Spleen (tissue), 13 donors: ENCODE measurements at places on chromosomes 1 and 21.

DNA sequence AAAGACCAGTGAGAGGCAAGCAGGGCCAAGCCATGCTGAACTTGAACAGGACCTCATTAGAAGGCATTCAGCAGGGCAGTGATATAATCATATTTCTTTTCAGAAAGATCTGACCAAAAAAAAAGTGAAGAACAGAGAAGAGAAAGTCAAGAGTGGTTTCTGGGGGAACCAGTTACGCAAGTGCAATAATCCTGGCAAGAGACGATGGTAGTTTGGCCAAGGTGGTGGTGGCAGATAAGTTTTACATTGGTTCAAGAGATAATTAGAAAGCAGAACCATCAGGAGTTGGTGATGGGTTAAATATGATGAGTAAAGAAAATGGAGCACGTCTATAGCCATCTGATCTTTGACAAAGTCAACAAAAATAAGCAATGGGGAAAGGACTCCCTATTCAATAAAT, 54.3 kb downstream of the ZSWIM5 start:
- no peak for DNase-seq

DNA sequence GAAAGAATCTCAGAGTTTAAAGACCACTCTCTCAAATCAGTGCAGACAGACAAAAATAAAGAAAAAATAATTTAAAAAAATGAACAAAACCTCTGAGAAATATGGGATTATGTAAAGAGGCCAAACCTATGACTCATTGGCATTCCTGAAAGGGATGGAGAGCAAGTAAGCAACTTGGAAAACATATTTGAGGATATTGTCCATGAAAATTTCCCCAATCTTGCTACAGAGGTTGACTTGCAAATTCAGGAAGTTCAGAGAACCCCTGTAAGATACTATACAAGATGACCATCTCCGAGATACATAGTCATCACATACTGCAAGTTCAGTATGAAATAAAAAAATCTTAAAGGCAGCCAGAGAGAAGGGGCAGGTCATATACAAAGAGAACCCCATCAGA, 43.7 kb upstream of the IVNS1ABP start:
- DNase-seq = no peak

GRCh38 chr1:93878501-93878888, 511 bp downstream of the DNTTIP2 start:
- DNase-seq = peak; percentile 91

GRCh38 chr1:41626146-41626545, 141.7 kb upstream of the EDN2 start:
- no peak for DNase-seq

DNA sequence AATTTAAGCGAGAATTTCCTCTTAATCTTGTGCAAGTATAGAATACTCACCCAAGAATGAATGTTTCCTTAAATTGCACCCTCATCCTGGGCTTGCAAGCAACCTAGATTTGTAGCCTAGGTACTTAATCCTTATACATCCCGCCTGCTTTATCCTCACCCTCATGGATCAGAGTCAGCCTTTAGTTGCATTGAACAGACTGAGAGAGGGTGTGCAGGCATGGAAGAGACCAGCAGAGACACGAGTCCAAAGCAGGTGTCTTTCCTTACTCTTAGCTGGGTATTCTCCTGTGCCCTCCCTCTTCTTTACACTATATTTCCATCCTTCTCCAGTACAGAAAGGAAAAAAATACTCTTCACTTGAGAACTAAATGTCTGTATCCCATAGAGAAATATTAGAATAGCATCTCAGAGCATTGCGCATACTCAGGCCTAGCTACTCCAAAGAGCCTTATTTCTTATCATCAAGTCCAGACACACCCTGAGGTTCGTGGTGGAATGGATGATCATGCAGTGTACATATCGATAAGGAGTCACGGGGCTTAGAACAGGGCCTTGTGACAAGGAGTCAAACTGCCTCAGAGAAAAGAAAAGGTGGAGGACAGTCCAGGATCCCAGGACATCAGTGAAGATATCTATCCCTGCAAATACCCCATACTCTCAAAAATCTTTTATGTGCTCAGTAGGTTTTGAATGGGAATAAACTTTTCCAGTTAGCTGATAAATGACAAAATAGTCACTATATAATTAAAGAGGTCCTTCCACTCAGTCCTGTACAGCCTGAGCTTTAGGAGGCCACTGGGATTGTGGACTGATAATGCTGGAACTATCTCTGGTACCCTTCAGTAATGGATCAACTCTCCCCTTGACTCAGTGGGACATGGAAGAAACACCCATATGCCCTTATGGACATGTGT, 297.9 kb downstream of the GRIK1 start:
- DNase-seq = no peak

GRCh38 chr1:203065986-203066385, 19.8 kb downstream of the MYOG start:
- DNase-seq = peak; percentile 1

- DNase-seq = no peak
Observed at GRCh38 chr1:76281306-76281705, 206.8 kb downstream of the ST6GALNAC3 start.

- DNase-seq = no peak
Observed at GRCh38 chr21:46243960-46244361, 15.4 kb upstream of the LSS start.

DNA sequence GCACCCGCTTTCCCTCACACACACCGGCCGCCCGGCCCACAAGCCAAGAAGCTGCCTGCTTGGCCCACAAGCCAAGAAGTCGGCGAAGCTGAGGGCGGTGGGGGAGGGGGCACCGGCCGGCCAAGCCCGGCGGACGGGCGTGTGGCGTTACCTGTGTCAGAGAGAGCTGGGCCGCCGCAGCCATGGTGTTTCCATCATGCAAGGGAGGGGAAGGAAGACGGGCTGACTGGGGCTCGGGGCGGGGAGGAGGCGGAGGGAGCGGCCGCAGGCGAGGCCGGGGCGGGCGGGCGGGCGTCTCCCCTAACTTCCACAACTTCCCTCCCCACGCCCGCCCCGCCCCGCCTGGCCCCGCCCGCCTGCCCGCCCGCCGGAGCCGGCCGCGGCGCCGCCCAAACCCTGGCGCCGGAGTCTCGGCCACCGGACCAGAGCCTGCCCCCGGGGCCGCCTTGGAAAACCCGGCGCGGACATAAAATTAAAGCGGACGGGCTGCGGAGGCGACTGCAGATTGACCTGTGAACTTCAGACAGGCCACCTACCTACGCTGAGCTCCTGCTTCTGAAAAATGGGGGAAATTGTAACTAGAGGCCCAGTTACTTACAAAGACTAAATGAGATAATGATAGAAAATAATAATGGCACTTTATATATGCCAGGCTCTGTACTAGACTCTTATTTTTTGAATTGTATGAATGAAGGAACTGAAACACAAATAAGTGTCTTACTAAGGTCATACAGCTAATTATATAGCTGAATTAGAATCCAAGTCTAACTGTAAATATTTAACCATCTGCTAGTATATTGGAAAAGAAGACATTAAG, at the start of gene EPS15:
Gene EPS15 (minus strand): TSS at position 219 of the 817 bp plus-strand sequence. CDS start 35 bp downstream, at position 184.
- DNase-seq = peak; percentile 98

GRCh38 chr1:225962440-225962975, 21.5 kb upstream of the LEFTY2 start:
- DNase-seq = peak; percentile 89

DNA sequence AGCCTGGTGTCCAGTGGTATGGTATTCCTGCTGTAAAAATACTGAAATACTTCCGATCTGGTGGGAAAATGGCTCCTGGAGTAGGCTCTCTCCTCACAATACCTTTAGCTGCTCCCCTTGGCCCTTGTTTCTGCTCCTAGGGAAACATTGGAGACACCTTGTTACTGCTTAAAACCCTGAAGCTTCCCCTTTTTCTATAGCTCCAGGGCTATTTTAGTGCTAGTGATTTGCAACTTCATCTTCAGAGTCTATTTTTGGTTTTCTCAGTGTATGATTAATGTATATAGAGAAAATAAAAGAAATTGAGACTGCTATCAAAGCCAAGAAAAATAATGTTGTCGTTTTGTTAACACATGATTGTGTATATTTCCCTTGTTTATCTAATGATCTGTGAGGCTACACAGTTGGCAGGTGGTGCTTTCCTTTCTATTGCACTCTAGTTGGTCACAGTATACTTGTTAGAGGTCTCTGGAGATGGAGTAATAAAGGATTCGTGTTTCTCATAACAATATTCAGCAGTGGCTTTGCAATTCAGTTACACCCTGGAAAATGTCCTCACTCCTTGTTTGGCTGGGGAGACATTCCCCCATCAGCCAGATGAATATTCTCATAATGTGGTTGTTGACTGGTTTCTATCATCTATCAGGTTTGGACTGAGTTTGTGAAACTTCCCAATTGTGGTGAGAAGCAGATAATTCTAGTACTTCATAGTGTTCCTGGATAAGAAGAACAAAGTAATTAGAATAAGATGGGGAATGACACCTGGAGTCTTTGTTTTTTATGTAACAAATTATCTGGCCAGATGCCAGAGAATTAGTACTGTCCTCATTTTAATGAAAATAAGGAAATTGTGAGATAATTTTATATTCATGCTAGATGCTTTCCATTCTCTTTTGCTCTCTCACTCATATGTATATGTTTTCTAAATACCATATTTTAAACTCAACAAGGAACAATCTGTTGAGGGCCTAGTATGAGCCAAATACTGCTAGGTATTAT, 44.8 kb upstream of the CACYBP start:
- no peak for DNase-seq

GRCh38 chr1:9715536-9716226, 64.2 kb downstream of the PIK3CD start:
- DNase-seq = peak; percentile 84

DNA sequence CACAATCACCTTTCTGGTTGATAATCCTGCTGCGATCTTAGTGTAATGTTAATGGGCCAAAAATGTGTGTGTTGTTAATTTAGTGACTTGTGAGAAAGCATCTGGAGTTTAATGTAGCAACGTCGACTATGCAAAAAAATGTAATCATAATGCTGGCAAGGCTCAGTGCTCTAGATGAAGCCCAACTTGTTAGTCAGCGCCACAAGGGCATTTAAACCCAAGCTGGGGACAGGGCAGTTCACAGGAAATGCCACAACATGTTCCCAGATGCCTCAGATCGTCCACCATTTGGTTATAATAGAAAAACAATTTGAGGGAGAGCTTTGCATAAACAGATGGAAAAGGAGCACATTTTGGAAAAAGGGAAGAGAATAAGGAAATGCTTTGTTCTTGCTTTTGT, 585.4 kb upstream of the PLXNA2 start:
- DNase-seq = no peak

- no peak for DNase-seq
Observed at GRCh38 chr1:109814223-109814622, 50.5 kb upstream of the EPS8L3 start.

- peak; percentile 19 for DNase-seq
Observed at GRCh38 chr21:41451753-41452676, 26.0 kb downstream of the MX1 start.

DNA sequence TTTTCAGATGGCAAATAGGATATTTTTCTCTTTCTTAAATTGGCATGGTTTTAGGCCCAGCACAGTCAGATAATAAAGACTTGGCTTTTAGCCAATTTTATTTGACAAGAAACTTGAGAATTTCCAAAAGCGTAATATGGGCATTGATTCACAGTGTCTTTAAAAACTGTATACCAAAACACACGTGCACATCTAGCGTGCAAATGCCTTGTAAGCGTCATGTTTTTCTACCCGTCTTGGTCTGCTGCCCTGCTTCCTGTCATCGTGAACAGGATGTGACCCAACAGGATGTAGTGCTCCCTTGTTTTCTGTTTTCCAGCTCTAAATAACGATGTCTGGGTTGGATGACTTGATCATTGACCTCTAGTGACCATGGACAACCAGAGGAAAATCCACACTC, 24.7 kb upstream of the SLC44A3 start:
- DNase-seq = no peak

GRCh38 chr1:232992227-232992626, 41.8 kb downstream of the NTPCR start:
- DNase-seq = no peak

DNA sequence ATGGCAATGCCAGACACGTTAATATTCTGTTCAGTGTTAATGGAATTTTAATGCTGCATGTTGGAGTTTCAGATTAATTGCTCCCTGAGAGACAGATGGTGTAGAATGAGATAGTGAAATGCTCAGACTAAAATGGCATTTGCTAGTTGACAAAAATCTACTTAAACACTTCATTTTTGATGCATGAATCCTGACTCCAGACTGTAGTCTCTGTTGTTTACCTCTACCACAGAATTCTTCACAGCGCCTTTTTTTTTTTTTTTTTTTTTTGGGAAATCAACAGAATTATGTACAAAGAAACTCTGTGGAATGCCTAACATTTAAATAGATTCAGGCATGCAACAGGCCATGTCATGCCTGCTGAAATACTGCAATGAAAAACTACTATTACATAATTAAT, 111.3 kb downstream of the PLPPR5 start:
- DNase-seq = no peak

GRCh38 chr1:66397192-66397591, 136.8 kb upstream of the SGIP1 start:
- DNase-seq = no peak

GRCh38 chr1:5913078-5913845, 79.0 kb downstream of the NPHP4 start:
- DNase-seq = peak; percentile 32

DNA sequence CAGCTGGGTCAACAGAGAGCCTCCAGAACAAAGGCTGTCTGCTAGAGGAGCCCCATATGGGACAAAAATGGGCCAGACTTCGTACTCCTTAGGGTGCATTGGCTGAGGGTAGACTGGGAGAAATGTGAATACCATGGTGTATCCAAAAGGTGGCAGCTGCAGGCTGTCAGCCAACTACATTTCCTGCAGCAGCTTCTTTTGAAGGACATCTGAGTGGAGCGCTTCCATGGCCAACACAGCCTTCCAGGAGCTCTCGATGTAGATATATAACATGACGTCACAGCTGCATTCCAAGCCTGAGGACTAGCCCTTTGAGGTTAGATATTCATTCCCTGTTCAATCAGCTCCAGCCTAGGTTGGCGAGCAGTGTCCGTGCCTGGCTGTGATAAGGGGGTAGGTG, 107.7 kb downstream of the MAB21L3 start:
- no peak for DNase-seq

GRCh38 chr21:41640748-41641509, 125.9 kb downstream of the RIPK4 start:
- no peak for DNase-seq

GRCh38 chr1:19324665-19324990, 12.5 kb downstream of the SLC66A1 start:
- no peak for DNase-seq

- peak; percentile 94 for DNase-seq
Observed at GRCh38 chr1:1019122-1019999, 559 bp upstream of the AGRN start.

- peak; percentile 94 for DNase-seq
Observed at GRCh38 chr21:38355992-38356781, 99.4 kb downstream of the KCNJ15 start.

- DNase-seq = no peak
Observed at GRCh38 chr1:231393668-231394067, 28.4 kb downstream of the EGLN1 start.

DNA sequence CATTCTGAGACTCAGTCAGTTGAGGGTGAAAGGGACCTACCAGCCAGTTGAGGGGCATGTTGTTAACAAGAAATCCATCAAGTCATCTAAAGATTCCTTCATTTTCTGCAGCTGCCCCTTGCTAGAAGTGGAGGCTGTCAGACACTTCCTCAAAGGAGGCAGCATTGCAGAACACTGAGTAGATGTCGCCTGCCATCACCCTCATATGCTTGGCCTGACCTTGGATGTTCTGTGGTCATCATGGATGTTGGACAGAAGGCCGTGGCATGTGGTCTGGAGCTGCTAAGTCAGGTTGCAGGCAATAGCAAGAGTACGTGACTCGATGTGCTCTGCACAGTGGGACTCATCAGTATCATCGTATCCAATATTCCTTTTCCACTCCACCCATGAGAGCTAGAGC, 70.6 kb downstream of the GATAD2B start:
- no peak for DNase-seq

- no peak for DNase-seq
Observed at GRCh38 chr1:14467112-14467511, 131.4 kb upstream of the KAZN start.

- DNase-seq = no peak
Observed at GRCh38 chr1:18666317-18666920, 35.8 kb downstream of the PAX7 start.
